ENCODE measurements at places on chromosomes 16 and 17. TPM values are rescaled to one million over a fixed set of nuclear protein-coding genes. Genes with fewer than 3 reads are reported as not detected.

GRCh38 chr17:31690151-31690551 lies 168.9 kb downstream of the COPRS start:
- no peak for DNase-seq
- H3K27me3 ChIP-seq, result no peaks in the 10 kb centered on the region
- H3K27ac ChIP-seq, result no peak overlapping the region
- H3K4me3 ChIP-seq, result no peak overlapping the region
- H3K36me3 ChIP-seq, result no peaks in the 10 kb centered on the region

DNA sequence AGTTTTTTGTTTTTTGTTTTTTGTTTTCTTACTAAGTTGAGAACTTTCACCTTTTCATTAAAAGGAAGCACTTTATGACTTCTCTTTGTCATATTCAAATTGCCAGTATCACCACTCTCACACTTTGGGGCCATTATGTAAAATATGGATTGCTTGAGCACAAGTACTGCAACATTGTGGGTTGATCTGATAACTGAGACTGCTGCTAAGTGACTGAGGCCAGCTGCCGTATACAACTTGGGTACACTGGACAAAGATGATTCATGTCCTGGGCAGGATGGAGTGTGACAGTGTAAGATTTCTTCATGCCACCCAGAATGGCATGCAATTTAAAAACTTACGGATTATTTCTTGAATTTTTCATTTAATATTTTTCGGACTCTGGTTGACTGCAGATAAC lies 7.8 kb downstream of the TTC19 start:
- DNase-seq, result no peak
- H3K4me1 ChIP-seq, result peaks cover 7% of the 10 kb centered on the region
- peak overlapping the region; percentile 15 for H3K27ac ChIP-seq
- no peak overlapping the region for H3K4me3 ChIP-seq
- H3K27me3 ChIP-seq, result no peaks in the 10 kb centered on the region

DNA sequence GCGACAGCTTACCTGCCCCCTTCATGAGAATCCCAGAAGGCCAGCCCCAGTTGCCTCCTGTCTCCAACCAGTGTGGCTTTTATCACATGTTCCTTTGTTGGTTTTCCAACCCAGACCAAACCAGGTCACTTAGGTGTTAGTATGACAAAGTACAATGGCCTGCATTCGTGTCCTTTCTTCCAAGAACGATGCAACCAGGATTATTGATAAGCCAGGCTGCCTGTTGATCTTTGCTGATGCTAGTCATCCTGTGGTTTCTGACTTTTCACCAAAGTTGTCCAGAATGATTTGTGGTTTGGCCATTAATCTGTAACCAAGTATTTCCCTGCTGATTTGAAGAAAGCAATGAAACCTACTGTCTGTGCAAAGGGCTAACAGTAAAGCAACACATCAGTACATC lies 191.4 kb downstream of the CYLD start:
- H3K4me3 ChIP-seq, result no peak overlapping the region
- no peaks in the 10 kb centered on the region for H3K4me1 ChIP-seq
- H3K36me3 ChIP-seq, result no peaks in the 10 kb centered on the region
- H3K27me3 ChIP-seq, result no peaks in the 10 kb centered on the region

- no peaks in the 10 kb centered on the region for H3K4me1 ChIP-seq
- no peaks in the 10 kb centered on the region for H3K27me3 ChIP-seq
- H3K27ac ChIP-seq, result no peak overlapping the region
- H3K4me3 ChIP-seq, result no peak overlapping the region
- no peaks in the 10 kb centered on the region for H3K36me3 ChIP-seq
These were observed 111.0 kb downstream of the NPIPB5 start for GRCh38 chr16:22621586-22622155.

DNA sequence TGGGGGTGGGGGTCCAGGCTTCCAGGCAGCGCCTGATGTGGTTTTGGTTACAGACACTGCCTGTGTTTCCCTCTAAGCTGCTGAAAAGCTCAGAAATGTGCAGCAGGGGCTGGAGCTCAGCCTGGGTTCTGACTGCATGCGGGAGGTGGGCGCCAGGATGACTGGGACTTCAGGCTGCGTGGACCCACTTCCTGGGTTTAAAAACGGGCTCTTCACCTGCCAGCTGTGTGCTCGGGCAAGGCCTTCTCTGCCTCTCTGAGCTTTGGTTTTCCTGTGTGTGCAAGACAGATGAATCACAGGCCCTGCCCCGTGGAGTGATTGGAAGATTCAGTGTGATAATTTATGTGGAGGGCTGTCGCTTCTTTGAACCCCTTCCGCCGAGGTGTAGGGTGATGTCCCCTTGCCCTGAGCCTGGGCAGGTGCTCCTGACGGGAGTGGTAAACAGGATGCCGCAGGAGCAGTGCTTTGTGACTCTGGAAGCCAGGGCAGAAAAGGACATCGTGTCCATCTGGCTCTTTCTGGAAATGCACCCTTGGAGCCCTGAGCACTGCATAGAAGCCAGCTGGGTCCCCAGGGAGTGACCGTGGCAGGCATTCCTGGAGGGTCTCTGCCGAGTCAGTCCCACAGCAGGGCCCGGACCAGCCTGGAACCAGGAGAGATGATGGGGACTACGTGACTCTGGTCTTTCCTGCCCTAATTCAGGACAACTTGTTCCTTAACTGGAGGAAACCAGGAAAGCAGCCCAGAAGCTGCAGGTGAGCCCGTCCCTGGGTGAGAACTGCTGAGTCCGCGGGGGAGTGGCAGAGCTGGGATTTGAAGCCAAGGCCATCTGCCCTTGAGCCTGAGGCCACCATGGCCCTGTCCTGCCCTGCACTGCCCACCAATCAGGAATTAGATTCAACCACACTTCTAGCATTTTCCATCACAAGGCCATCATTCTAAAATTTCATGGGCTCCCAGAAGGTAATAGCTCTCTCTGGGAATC lies 28.5 kb upstream of the SLC7A5 start:
- H3K4me1 ChIP-seq, result peaks cover 5% of the 10 kb centered on the region
- no peaks in the 10 kb centered on the region for H3K27me3 ChIP-seq
- no peak overlapping the region for H3K27ac ChIP-seq
- no peaks in the 10 kb centered on the region for H3K36me3 ChIP-seq
- H3K4me3 ChIP-seq, result no peak overlapping the region
- no peak for DNase-seq

- H3K4me3 ChIP-seq, result no peak overlapping the region
- H3K4me1 ChIP-seq, result no peaks in the 10 kb centered on the region
- no peaks in the 10 kb centered on the region for H3K27me3 ChIP-seq
- H3K27ac ChIP-seq, result no peak overlapping the region
These were observed 7.2 kb upstream of the USP10 start for GRCh38 chr16:84692451-84693214.

Gene RASD1
- 10.8 TPM for total RNA-seq
